ENCODE measurements at places on chromosomes 11 and 22. TPM values are rescaled to one million over a fixed set of nuclear protein-coding genes. Genes with fewer than 3 reads are reported as not detected.

DNA sequence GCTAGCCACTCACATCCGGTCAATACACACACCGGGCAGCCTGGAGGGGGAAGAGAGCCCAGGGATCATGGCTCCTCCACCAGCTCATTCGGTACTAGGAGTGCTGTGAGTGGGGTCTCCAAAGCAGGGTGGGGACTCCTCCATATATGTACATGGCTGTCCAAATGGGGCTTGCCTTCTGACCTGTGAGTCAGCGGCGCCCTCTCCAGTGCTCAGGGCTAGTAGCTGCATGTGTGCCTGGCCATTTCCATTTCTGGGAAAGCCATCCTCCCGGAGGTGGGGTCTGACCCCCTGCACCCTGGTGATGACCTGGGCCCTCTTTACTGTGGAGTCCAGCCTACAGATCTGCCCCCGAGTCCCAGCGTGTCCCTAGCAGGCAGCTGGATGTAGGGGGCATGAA, 181.9 kb downstream of the CEP164 start:
- DNase-seq, result no peak

DNA sequence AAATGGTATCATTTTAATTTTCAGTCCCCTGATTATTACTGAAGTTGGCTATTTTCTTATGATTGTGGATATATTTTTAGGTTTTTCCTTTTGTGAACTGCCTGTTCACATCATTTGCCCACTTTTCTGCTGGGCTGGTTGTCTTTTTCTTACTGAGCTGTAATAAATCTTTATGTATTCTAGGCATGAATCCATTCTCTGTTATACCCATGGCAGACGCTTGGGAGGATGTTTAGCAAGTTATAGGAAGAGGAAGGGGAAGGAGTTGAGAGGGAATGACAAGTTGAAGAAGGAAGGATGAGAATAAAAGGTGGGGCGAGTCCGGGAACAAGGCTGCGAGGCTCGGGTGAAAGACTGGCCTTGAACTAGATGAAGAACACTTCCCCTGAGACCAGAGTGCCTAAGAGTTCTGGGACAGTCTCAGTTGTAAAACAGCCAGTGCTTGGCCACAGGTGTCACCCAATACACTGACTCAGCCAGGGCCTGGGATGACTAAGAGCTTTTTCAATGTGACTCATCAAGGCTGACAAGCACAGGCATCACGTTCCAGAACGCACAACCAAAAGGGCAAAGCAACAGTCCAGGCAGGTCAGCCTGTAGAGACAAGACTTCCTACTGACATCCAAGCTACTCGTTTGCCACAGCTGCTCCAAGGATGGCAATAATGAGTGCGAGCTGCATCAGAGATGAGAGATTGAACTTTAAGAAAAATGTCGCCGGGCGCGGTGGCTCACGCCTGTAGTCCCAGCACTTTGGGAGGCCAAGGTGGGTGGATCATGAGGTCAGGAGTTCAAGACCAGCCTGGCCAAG, 35.2 kb downstream of the LRFN4 start:
- DNase-seq, result peak; percentile 59

GRCh38 chr22:44595841-44596341, 97.9 kb upstream of the RTL6 start:
- no peak for DNase-seq

- no peak for DNase-seq
Measured at GRCh38 chr11:83764643-83765042, 478.5 kb upstream of the CCDC90B start.

DNA sequence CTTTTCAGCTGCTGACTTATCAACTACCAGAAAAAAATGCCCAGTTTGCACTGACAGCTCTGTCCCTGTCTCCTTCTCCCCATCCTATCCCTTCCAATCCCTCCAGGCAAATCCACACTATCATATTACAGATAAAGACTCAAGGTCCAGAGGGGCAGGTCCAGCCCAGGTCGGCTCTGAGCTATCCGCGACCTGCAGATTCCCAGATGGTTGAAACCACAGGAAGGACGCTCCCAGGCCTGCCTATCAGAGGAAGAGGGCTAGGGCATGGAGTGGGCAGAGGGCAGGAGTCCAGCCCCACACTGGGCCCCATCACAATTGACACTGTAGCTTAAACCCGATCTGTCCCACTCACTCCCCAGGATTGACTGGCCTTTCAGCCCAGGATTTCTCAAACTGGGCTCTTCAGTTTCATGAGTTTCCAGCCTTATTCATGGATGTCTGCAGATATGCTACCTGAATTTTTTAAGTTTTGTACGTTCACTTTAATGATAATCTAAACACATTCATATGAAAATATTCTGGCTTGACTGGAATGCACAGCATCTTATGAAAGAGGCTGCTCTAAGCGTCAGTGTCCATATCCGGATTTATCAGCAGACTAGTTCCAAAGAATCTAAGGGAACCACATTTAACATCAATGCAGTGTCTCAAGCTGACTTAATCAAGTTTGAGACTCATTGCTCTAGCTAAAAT, 16.4 kb upstream of the FCHSD2 start:
- DNase-seq, result no peak

Gene FOLR3
- total RNA-seq, result not detected

Gene KRTAP5-1
- not detected for total RNA-seq

All from occipital lobe (tissue), 3 donors.